ENCODE measurements at places on chromosomes 4 and X.

DNA sequence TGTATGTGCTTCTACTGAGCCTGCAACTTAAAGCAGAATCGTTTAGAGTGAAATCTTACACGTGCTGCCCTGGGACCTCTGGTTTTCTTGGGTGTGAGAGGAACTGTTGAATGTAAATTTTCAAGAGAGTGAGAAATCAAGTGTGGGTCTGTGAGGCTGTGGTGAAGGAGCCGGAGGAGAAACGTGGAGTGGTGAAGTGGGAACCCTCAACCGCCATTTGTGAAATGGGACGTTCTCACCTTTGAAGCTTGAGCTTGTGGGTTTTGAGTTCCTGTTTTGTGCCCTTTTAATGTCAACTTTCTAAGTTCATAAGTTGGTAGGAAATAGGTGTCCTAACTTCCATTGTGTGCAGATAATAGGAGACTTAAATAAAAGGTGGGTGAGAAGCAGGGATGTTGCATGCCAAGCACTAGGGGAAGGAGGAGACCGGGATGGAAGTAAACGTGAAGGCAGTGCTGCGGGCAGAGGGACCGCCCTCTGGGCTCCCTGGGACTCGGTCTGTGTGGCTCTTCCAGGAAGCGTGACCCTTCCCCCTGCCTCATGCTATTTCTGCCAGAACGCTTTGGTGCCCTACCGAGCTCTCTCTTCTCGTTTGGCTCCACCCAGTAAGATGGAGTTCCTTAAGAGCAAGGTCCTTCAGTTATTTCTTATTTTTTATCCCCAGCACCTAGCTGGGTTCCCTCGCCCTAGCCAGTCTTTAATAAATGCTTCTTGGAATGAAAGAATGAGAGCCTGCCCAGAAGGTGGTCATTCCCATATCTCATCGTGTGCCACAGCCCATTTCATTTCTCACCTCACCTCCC is 56.0 kb downstream of the TMEM131L start:
- peak; percentile 71 for DNase-seq

GRCh38 chr4:128868758-128869157 is 59.3 kb downstream of the JADE1 start:
- DNase-seq = no peak

GRCh38 chr4:128512767-128513322 is 225.2 kb upstream of the PGRMC2 start:
- no peak for DNase-seq

DNA sequence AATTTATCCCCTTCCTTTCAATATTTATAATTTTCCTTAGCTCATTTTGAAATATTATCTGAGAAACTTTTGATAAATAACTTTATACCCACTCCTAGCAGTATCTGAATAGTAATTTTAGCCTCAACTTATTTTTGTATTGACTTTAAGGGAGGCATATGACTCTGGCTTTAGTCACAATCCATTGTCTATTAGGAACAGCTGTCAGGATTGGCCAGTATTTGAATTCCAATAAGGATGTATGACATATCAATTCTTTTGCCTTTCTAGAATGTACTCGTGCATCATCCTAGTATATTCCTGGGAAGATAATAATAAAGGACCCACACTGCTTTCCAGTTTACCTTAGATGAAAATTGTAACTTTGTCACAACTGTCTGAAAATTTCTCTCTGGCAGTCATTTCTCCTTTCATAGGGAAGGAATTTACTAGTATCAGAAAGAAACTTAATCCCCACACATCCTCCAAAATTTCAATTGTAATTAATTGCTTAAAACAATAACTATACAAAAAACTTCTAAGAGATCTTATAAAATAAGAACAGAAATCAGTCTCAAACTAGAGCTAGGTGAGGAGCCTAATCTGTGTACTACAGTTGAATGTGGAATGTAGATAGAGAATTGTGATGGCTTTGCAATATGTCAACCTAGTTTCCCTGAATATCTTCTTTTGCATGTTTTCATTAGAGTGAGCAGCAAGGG is 121.0 kb upstream of the EPHA5 start:
- DNase-seq = no peak

DNA sequence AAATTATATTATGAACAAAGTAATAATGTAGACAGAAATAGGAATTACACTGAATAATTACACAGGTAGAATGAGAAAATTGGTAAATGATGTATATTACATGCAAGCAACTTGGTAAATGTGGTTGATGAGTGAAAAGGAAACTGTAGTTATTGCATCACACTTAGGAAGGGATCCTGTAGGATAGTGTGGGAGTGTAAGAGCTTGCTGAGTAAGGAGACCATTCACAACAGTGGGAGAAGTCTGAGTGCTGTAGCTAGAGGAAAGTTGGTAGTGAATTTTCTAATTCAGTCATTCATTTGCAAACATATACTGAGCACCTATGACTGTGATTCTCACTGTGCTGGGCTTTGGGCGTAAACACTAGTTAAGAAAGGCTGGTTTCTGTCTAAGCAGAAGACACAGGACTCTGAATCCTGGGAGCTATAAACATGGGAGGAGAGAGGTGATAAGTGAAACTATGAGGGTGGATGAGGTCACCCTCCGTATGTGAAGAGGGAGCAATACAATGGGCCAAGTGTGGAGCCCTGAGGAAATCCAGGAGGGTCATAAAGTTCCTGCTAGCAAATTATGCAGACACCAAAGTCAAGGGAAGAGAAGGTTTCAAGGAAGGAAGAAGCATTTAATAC is 14.2 kb upstream of the CPE start:
- no peak for DNase-seq

DNA sequence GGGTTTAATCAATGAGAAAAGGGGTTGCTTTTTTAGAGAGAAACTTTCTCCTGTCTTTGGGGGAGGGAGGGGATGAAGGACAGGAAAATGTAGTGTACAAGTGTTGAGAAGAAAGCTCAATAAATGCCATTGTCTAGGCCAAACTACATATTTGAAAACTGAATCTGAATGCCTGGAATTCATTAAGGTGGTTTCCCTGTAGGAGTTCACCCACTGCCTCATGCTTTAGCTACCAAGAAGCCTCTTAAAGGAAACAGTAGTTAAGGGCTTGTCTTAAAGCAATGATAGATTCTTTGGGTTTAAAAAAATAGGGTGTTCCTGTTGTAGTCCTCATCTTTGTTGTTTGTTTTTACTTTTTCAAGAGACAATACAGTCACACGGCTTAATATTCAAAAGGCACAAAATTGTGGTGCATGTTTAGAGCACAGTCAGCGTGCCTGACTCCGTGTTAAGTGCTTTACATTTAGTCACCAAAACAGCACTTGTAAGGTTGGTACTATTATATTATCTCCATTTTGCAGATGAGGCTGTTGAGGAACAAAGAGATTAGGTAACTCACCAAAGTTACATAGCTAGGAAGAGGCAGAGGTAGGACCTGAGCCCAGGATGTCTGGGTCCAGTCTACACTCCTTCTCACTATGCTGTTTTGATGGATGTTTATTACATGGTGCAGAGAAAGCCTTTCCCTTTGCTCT is 46.0 kb downstream of the FNIP2 start:
- DNase-seq = no peak

DNA sequence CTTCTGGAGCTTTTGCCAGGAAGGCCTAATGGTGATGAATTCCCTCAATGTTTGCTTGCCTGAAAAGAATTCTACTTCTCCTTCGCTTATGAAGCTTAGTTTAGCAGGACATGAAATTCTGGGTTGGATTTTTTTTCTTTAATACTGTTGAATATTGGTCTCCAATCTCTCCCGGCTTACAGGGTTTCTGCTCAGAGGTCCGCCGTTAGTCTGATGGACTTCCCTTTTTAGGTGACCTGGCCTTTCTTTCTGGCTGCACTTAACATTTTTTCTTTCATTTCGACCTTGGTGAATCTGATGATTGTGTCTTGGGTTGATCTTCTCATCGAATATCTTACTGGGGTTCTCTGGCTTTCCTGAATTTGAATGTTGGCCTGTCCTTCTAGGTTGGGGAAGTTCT is 17.2 kb upstream of the TMPRSS11A start:
- no peak for DNase-seq

GRCh38 chr4:92235731-92236130 is 68.0 kb upstream of the GRID2 start:
- no peak for DNase-seq

DNA sequence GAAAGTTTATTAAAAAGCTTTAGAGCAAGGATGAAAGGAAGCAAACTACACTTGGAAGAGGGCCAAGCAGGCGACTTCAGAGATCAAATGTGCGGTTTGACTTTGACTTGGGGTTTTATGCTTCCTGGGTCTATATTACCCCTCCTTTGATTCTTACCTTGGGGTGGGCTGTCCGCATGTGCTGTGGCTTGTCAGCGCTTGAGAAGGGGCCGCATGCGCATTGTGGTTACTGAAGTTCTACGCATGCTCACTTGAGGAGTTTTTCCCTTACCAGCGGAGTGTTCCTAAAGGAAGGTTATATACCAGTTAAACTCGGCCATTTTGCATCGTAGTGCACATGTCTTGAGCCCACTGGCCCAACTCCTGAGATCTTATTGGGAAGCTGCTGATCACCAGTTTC is 9.9 kb downstream of the ZNF157 start:
- DNase-seq = peak; percentile 82

- no peak for DNase-seq
Observed at GRCh38 chr4:7781993-7782392, 157.7 kb downstream of the AFAP1 start.

DNA sequence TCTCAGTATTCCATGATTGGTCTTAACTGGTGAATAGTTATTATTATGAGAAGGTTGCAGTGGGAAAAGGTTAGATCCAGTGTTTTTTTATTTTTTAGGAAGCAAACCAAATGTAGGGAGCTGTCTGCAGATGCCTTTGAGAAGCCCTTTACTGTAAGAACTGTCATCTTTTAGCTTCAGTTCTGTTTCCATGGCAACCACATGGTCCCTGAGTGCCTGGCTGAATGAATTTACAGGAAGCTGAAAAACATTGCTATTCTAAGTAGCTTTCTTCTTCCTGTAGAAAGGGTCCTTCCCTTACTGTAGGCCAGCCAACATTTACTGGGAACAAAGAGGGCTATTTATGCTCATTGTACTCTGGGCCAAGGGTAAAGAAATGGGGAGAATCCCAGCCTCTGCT is 103.3 kb downstream of the DCLK2 start:
- DNase-seq = no peak
